ENCODE measurements at places on chromosomes 5 and 9.

- no peak for DNase-seq
Observed at GRCh38 chr5:170737591-170737990, 45.9 kb upstream of the GABRP start.

GRCh38 chr9:122118343-122119165 lies 25.4 kb upstream of the TTLL11 start:
- DNase-seq = no peak

GRCh38 chr5:130043834-130044233 lies 139.6 kb downstream of the CHSY3 start:
- no peak for DNase-seq

- DNase-seq = no peak
Observed at GRCh38 chr5:31181376-31181987, 12.0 kb upstream of the CDH6 start.

GRCh38 chr5:12162863-12163262 lies 258.6 kb upstream of the CTNND2 start:
- DNase-seq = no peak

DNA sequence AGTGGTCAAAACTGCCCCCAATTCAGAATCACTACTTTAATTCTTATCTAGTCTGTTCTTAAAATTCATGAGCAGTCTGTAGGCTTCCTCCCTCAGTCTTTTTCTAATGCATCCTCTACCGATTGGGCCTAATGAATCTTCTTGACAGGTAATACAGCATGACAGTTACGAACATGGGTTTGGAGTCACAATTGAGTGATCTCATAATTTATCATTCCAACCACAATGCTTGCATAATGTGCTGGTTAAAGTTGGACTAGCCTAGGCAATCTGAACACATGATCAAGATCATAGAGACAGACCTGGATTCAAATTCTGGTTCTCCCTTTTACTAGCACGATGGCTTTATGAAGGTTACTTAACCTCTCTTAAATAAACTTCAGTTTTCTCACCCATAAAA lies 33.1 kb upstream of the SETD9 start:
- no peak for DNase-seq
